ENCODE measurements at places on chromosomes 2 and 18. TPM values are rescaled to one million over a fixed set of nuclear protein-coding genes. Genes with fewer than 3 reads are reported as not detected.

Gene RAMP1
- total RNA-seq, result 0.32 TPM

Gene MROH2A
- not detected for total RNA-seq

Gene INHA
- 0.35 TPM for total RNA-seq

Gene KCNJ13
- not detected for total RNA-seq
